ENCODE measurements at places on chromosomes 1 and 21. TPM values are rescaled to one million over a fixed set of nuclear protein-coding genes. Genes with fewer than 3 reads are reported as not detected.

Gene S100A7A
- not detected for total RNA-seq

Gene TMCC2
- total RNA-seq, result 2.7 TPM

Gene ADAMTSL4
- not detected for total RNA-seq

Gene GNG4
- total RNA-seq, result not detected

Gene ECE1
- 72.5 TPM for total RNA-seq

Gene RCSD1
- total RNA-seq, result 145 TPM

Gene HAO2
- not detected for total RNA-seq

Gene CD101
- 28.6 TPM for total RNA-seq

Gene TRIM17
- 2.8 TPM for total RNA-seq

Gene FMO2
- not detected for total RNA-seq

Gene RAD54L
- 63.9 TPM for total RNA-seq

Gene CCDC185
- not detected for total RNA-seq

Gene CASZ1
- total RNA-seq, result 9.9 TPM

Gene SPRR2A
- not detected for total RNA-seq

Gene FCRL2
- not detected for total RNA-seq

Gene OVAAL
- not detected for total RNA-seq

Gene CD1D
- not detected for total RNA-seq

Gene NHLH1
- total RNA-seq, result 0.47 TPM

Gene CRABP2
- 1.3 TPM for total RNA-seq

Gene CFHR4
- not detected for total RNA-seq

Gene EXTL2
- total RNA-seq, result 2.6 TPM

Gene CRNN
- total RNA-seq, result not detected

Gene FAM151A
- not detected for total RNA-seq

Gene FASLG
- total RNA-seq, result 6.2 TPM

Gene NUP210L
- 0.13 TPM for total RNA-seq

Gene SHE
- total RNA-seq, result not detected

Gene SYT2
- not detected for total RNA-seq

Gene ZNF683
- 24.0 TPM for total RNA-seq

Gene AJAP1
- total RNA-seq, result not detected

Gene INSRR
- total RNA-seq, result 0.21 TPM

Gene DISP3
- 0.55 TPM for total RNA-seq
